SJCRH30 (cell line): ENCODE measurements at places on chromosomes 2 and 18. TPM values are rescaled to one million over a fixed set of nuclear protein-coding genes. Genes with fewer than 3 reads are reported as not detected.

- no peak overlapping the region for H3K27ac ChIP-seq
- DNase-seq = no peak
- no peaks in the 10 kb centered on the region for H3K4me1 ChIP-seq
- no peaks in the 10 kb centered on the region for H3K36me3 ChIP-seq
- H3K27me3 ChIP-seq = no peaks in the 10 kb centered on the region
Measured at GRCh38 chr2:184314829-184315228, 283.5 kb upstream of the ZNF804A start.

STARD6 gene
- not detected in 2 replicates for total RNA-seq

- peak overlapping the region; percentile 85 for H3K27ac ChIP-seq
- H3K4me1 ChIP-seq = peaks cover 12% of the 10 kb centered on the region
- peak; percentile 53 for DNase-seq
- peaks cover 16% of the 10 kb centered on the region for H3K36me3 ChIP-seq
Measured at GRCh38 chr2:170929686-170930050, 615 bp downstream of the GORASP2 start.

- H3K4me3 ChIP-seq = peak overlapping the region; percentile 65; the same call in 1 of the 2 replicates
- no peak for DNase-seq
- H3K27me3 ChIP-seq = no peaks in the 10 kb centered on the region
- peaks cover 25% of the 10 kb centered on the region for H3K4me1 ChIP-seq
- H3K36me3 ChIP-seq = no peaks in the 10 kb centered on the region
- no peak overlapping the region for H3K27ac ChIP-seq
Measured at GRCh38 chr2:205684871-205685313, 2.6 kb downstream of the NRP2 start.

CD226 gene
- 0.10 TPM in 1 of 2 replicates, not detected in the other for total RNA-seq

DNA sequence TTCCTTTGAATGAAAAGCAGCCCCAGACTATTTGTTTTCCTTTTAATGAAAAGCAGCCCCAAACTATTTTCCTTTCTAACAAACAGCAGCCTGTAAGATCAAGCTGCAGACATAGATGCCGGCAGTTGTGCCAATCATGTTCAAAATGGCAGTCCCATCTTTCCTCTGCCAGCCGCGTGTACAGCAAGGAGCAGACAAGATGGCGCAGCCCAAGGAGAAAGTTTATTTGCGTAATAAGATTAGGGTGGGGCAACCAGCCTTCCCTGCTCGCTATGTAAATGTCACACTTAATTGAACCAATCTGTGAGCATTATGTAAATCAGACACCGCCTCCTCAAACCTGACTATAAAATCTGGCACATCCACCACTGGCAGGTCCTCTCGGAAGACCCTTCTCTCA is 226.0 kb downstream of the TGIF1 start:
- no peak for DNase-seq
- H3K4me3 ChIP-seq = no peak overlapping the region
- H3K27me3 ChIP-seq = no peaks in the 10 kb centered on the region
- no peaks in the 10 kb centered on the region for H3K36me3 ChIP-seq

GRCh38 chr2:241157841-241158545 is 7.7 kb downstream of the PPP1R7 start:
- H3K27me3 ChIP-seq = no peaks in the 10 kb centered on the region
- no peaks in the 10 kb centered on the region; the same call in 1 of the 2 replicates for H3K36me3 ChIP-seq
- peaks cover 25% of the 10 kb centered on the region for H3K4me1 ChIP-seq
- H3K27ac ChIP-seq = no peak overlapping the region
- H3K4me3 ChIP-seq = no peak overlapping the region

CCDC74B gene
- total RNA-seq = 2.2 and 2.7 TPM in 2 replicates

PLB1 gene
- 0.61 and 0.79 TPM in 2 replicates for total RNA-seq

GRCh38 chr18:8088626-8089025 is 520.6 kb upstream of the RAB12 start:
- no peak for DNase-seq
- H3K27me3 ChIP-seq = no peaks in the 10 kb centered on the region
- no peaks in the 10 kb centered on the region for H3K4me1 ChIP-seq
- no peak overlapping the region for H3K4me3 ChIP-seq
- no peak overlapping the region for H3K27ac ChIP-seq
- H3K36me3 ChIP-seq = no peaks in the 10 kb centered on the region

DNA sequence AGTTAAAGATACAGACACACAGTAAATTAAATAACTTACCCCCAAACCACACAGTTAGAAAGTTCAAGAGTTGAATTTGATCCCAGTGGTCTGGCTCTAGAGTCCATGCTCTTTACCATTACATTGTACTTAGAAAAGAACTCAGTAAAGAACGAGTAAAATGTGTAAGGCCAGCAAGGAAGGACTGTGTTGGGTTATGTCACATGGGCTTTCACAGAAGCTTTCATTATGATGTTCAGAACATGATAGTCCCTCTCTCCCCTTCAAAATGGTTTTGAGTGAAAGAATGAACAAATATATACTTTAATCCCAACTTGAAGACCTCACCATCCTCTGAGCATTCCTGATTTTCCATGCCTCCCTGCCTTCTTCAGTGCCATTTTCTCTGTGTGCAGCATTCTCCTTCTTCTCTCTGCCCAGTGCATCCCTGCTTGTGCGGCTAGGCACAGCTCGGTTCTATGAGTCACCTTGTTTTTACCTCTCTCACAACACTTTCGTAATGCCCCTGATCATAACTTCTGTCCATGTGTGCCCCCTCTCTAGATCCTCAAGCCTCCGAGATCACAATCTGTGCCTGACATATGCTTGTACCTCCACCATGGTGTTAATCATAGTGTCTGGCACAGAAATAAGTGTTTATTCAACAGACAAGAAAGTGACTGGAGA is 22.0 kb downstream of the RASGRP3 start:
- H3K27ac ChIP-seq = peak overlapping the region; percentile 61
- no peaks in the 10 kb centered on the region for H3K27me3 ChIP-seq
- peak overlapping the region; percentile 1 for H3K4me3 ChIP-seq
- DNase-seq = peak; percentile 81

ZNF892 gene
- 5.3 and 6.8 TPM in 2 replicates for total RNA-seq

DNA sequence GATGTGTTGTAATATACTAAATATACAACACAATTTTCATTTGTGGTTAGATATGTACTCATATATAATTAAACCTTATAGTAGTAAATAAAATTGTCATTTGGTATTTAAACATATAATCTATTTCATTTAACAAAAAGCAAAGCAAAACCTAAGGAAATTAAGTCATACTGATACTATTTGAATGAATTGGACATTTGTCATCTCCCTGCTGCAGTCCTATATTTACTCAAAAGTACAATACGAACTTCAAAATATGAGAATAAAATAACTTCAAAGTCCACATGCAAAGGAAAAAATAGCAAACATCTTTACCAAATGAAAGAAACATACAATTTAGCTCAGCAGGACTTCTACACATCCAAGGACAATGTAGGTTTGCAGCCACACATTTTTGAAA is 11.8 kb upstream of the HAT1 start:
- no peaks in the 10 kb centered on the region for H3K4me1 ChIP-seq
- no peak overlapping the region for H3K4me3 ChIP-seq
- no peak overlapping the region for H3K27ac ChIP-seq
- no peak for DNase-seq
- H3K27me3 ChIP-seq = no peaks in the 10 kb centered on the region

TMEM198 gene
- total RNA-seq = 8.1 and 8.2 TPM in 2 replicates

GRCh38 chr18:59966913-59967312 is 67.1 kb downstream of the PMAIP1 start:
- H3K27me3 ChIP-seq = no peaks in the 10 kb centered on the region
- H3K4me1 ChIP-seq = no peaks in the 10 kb centered on the region

GRCh38 chr2:58918141-58918540 is 677.0 kb upstream of the FANCL start:
- H3K36me3 ChIP-seq = no peaks in the 10 kb centered on the region
- H3K4me3 ChIP-seq = no peak overlapping the region
- no peak for DNase-seq
- no peaks in the 10 kb centered on the region; the same call in 1 of the 2 replicates for H3K27me3 ChIP-seq
- H3K27ac ChIP-seq = no peak overlapping the region

DNA sequence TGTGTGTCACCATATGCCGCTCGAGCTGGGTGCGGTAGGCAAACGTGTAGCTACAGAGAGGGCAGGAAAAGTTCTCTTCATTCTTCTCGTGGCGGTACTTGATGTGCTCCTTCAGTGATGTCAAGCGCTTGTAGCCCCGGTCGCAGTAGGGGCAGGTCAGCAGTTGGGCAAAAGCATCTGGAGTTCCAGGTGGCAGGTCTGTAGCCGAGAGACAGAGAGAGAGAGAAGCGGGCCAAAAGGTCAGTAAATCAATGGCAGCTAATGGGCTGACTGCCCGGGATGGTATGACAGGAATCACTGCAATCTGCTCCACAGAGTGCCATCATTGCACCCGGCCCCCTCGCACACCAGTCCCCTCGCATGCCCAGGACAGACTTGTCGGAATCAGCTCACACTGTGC is 116.0 kb downstream of the ZEB2 start:
- H3K27ac ChIP-seq = peak overlapping the region; percentile 81
- DNase-seq = peak; percentile 85
- H3K36me3 ChIP-seq = peaks cover 49% of the 10 kb centered on the region
- H3K4me3 ChIP-seq = peak overlapping the region; percentile 45
- H3K4me1 ChIP-seq = peaks cover 46% of the 10 kb centered on the region

GRCh38 chr18:48139431-48140347 is 209.2 kb upstream of the SMAD2 start:
- no peaks in the 10 kb centered on the region for H3K27me3 ChIP-seq
- no peaks in the 10 kb centered on the region for H3K36me3 ChIP-seq
- no peak for DNase-seq
- no peaks in the 10 kb centered on the region for H3K4me1 ChIP-seq

DNA sequence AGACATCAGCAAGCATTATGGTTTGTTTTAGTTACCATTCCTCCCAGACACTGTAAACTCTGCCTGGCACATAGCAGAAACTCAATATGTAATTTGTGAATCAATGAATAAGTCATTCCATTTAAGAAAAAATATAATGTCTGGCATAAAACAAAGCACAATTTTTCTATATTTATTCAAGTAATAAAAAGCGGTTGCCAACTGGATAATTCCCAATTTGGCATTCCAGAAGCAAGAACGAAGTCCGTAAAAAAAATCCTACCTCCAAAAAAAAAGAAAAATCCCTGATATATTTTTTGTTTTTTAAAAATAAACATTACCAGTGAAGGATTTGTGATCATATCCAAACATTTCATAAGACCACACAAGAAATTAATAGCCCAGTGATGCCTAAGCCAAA is 351.3 kb upstream of the LRRTM4 start:
- H3K36me3 ChIP-seq = no peaks in the 10 kb centered on the region
- H3K27me3 ChIP-seq = peaks cover 4% of the 10 kb centered on the region; the same call in 1 of the 2 replicates
- H3K4me3 ChIP-seq = no peak overlapping the region
- no peak overlapping the region for H3K27ac ChIP-seq
- no peak for DNase-seq
- no peaks in the 10 kb centered on the region for H3K4me1 ChIP-seq

GRCh38 chr2:61471905-61472805 is 1.3 kb upstream of the USP34 start:
- no peaks in the 10 kb centered on the region for H3K4me1 ChIP-seq
- no peaks in the 10 kb centered on the region for H3K27me3 ChIP-seq
- H3K4me3 ChIP-seq = peak overlapping the region; percentile 96
- peaks cover 20% of the 10 kb centered on the region for H3K36me3 ChIP-seq
- DNase-seq = no peak

DNA sequence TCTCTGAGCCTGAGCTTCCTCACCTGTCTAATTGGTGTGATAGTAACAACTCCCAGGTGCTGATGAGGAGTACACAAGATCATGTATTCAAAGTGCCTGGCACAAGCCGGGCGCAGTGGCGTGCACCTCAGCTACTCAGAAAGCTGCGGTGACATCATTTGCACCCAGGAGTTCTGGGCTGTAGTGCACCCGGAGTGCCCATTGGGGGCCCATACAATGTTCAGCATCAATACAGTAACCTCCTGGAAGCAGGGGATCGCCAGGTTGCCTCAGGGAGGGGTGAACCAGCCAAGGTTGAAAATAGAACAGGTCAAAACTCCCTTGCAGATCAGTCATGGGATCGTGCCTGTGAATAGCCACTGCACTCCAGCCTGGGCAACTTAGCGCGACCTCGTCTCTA is 11.2 kb upstream of the C1QL2 start:
- no peak overlapping the region for H3K27ac ChIP-seq
- no peaks in the 10 kb centered on the region for H3K27me3 ChIP-seq
- no peak overlapping the region for H3K4me3 ChIP-seq
- no peak for DNase-seq

- no peaks in the 10 kb centered on the region for H3K36me3 ChIP-seq
- DNase-seq = no peak
- no peak overlapping the region for H3K27ac ChIP-seq
- H3K4me1 ChIP-seq = peaks cover 6% of the 10 kb centered on the region
- H3K27me3 ChIP-seq = no peaks in the 10 kb centered on the region
- H3K4me3 ChIP-seq = no peak overlapping the region
Measured at GRCh38 chr18:41886126-41886807, 68.8 kb upstream of the PIK3C3 start.

DNA sequence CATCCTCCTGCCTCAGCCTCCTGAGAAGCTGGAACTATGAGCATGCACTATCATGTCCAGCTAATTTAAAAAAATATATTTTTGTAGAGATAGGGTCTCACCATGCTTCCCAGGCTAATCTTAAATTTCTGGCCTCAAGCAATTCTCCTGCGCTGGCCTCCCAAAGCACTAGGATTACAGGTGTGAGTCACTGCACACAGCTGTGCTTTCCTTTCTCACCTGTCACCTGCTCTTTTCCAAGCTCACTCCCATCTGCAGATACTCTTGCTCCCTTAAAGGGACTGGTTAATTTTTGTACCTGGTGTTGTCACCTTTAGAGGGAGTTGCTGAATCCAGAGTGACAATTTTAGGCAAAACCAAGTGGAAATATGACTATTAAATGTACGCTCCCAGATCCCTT is 178.2 kb downstream of the LOXHD1 start:
- no peak overlapping the region for H3K27ac ChIP-seq
- no peaks in the 10 kb centered on the region for H3K4me1 ChIP-seq
- H3K27me3 ChIP-seq = no peaks in the 10 kb centered on the region
- no peak for DNase-seq
- no peaks in the 10 kb centered on the region for H3K36me3 ChIP-seq

DNA sequence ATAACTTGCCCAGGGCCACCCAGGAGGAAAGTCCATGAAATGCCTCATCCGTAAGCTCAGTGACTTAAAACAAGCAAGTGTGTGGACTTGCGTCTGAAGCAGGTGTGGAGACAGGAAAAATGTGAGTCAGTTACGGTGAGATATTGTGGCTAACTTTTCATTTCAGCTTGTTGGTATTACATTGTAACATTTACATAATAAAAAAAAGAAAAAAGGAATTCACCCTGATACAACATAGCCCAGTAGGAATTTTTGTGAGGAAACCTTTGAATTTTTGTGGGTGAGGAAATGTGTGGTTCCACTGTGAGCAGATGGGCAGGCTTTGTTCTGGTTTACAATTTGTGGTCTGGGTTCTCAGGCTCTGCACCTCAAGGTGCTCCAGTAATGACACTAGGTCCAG is 33.7 kb upstream of the LYPD6B start:
- DNase-seq = no peak
- H3K4me1 ChIP-seq = no peaks in the 10 kb centered on the region
- no peak overlapping the region for H3K27ac ChIP-seq
- H3K36me3 ChIP-seq = no peaks in the 10 kb centered on the region
- no peak overlapping the region for H3K4me3 ChIP-seq
- H3K27me3 ChIP-seq = no peaks in the 10 kb centered on the region

DNA sequence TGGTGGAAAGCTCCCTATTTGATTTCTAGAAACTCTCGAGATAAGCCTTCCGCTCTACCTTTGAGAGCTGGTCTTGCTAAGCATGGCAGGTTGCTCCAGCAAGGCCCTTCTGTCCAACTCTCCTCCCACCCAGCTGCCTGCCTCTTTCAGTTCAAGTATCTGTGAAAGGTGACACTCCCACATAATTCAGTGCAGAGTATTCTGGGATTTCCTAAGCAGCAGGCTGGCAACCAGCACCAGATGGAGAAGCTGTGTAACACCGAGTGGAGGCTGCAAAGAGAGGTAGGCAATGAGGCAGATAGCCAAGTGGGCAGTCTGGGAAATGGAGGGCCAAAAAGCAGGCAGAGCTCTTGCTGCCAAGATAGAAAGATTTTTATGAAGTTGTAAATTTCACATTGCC is 88.4 kb upstream of the CAVIN2 start:
- no peaks in the 10 kb centered on the region for H3K27me3 ChIP-seq
- H3K4me1 ChIP-seq = peaks cover 34% of the 10 kb centered on the region
- no peaks in the 10 kb centered on the region for H3K36me3 ChIP-seq
